ENCODE measurements at places on chromosomes 16 and 17.

- DNase-seq: no peak
Observed at GRCh38 chr17:74392848-74393247, 25.5 kb downstream of the GPR142 start.

DNA sequence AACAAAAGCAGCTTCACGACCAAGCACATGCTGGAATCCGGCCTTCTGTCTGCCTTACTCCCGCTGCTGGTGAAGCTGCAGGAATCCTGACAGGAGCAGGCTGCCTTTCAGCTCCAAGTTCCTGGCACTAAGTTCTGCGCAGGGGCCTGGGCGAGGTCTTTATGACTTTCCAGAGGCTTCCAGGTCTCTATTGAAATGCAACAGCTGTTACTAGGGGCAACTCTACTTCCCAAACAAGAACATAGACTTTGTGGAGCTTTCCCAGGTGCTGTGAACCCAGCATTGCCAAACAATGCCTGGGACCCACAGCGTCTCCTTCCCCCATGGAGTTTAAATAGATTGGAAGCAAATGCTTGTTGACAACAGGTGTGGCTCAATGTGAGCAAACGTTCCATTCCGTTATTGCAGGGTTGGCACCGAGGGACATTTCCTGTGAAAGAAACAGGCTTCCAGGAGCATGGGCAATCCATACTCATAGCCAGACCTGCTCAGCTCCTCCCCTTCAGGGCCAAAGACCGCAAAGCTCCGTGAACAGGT lies 156.0 kb downstream of the CDH13 start:
- peak; percentile 31 for DNase-seq

DNA sequence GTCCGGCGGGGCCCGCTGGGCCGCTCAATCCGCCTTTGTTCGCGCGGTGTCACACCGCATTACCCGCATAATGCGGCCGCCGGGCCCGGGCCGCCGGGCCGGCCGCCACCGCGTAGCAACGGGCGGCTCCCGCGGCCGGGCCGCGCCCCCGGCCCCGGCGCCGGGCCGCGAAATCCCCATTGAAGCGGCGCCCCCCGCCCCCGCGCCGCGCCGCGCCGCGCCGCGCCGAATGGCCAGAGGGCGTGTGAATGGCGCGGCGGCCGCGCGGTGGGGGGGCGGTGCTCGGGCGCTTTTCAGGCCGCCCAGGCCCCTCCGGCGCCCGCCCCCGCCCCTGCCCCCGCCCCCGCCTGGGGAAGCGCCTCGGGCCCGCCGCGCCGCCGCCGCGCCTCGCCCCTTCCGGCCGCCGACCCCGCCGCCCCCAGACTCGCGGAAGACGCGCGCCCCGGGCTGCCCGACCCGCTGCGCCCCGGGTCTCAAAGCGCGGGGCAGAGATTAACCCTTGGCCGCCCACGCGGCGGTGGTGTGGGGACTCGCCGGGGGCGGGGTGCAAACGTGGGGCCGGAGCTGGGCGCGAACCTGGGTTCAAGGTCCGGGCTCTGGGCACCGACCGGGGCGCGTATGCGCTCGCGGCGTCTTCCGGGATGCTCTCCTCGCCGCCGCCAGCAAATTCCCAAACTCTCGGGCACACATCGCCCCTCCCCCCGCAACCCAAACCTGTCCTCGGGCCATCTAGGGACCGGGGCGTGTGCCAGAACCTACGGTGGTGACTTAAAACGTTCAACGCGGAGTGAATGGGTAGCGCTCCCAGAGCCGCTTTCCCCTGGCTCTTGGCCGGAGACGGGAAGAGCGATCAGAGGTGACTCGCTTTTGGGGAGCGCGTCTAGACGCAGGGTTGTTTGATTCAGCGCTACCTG lies 46.7 kb downstream of the WNT3 start:
- DNase-seq: no peak

GRCh38 chr17:82692268-82692667 lies 6.2 kb downstream of the RAB40B start:
- no peak for DNase-seq

GRCh38 chr16:66924527-66925321 lies 611 bp downstream of the RRAD start:
- DNase-seq: no peak

- DNase-seq: no peak
Observed at GRCh38 chr17:57678393-57678792, 66.7 kb downstream of the CCDC182 start.

- DNase-seq: peak; percentile 13
Observed at GRCh38 chr16:82882226-82882625, 255.5 kb downstream of the CDH13 start.

DNA sequence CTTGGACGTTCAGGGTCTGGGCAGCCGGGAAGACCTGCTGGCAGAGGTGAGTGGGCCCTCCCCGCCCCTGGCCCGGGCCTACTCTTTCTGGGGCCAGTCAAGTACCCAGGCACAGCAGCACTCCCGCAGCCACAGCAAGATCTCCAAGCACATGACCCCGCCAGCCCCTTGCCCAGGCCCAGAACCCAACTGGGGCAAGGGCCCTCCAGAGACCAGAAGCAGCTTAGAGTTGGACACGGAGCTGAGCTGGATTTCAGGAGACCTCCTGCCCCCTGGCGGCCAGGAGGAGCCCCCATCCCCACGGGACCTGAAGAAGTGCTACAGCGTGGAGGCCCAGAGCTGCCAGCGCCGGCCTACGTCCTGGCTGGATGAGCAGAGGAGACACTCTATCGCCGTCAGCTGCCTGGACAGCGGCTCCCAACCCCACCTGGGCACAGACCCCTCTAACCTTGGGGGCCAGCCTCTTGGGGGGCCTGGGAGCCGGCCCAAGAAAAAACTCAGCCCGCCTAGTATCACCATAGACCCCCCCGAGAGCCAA lies 8.6 kb upstream of the ABCC3 start:
- DNase-seq: peak; percentile 82

Data from fibroblast of the aortic adventitia (primary cell).